ENCODE measurements at places on chromosomes 12 and 14.

- no peak for DNase-seq
Observed at GRCh38 chr12:43028826-43029225, 439.3 kb upstream of the PRICKLE1 start.

- DNase-seq, result no peak
Observed at GRCh38 chr14:71711619-71712018, 220.6 kb upstream of the RGS6 start.

DNA sequence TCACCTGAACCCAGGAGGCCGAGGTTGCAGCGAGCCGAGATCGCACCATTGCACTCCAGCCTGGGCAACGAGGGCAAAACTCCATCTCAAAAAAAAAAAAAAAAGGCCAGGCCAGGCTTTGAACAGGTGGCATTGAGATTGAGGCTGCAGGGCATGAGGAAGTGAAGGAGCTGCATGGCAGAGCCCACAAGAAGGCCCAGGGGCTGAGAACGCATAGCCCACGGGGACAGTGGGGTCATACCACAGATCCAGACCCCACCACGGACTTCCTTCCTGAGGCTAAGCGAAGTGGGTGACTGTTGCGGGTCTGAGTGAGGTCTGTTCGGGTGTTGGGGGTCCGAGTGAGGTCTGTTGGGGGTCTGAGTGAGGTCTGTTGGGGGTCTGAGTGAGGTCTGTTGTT, 7.8 kb downstream of the JAG2 start:
- DNase-seq, result no peak

- DNase-seq, result no peak
Observed at GRCh38 chr12:119463211-119463926, 128.8 kb downstream of the CCDC60 start.

DNA sequence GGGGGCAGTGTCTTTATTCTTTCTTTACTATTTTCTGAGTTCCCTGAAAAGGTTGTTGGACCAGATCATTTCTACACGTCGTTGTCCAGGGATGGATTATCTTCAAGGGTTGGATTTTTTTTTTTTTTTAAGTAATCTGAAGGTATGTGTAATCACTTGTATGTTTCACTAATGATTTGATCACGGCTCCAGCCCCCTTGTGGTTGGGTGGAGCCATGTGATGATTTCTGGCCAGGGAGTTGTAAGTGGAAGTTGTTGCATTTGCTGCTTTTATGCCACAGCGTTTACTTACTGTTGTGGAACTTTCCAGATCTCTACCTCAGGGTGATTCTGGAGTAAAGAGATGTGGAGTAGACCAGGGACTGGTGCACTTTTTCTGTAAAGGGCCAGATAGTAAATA, 390.3 kb downstream of the AACS start:
- no peak for DNase-seq

- DNase-seq, result no peak
Observed at GRCh38 chr12:59734371-59734770, 138.5 kb downstream of the SLC16A7 start.

GRCh38 chr14:96285667-96286066, 29.7 kb downstream of the BDKRB1 start:
- DNase-seq, result no peak

DNA sequence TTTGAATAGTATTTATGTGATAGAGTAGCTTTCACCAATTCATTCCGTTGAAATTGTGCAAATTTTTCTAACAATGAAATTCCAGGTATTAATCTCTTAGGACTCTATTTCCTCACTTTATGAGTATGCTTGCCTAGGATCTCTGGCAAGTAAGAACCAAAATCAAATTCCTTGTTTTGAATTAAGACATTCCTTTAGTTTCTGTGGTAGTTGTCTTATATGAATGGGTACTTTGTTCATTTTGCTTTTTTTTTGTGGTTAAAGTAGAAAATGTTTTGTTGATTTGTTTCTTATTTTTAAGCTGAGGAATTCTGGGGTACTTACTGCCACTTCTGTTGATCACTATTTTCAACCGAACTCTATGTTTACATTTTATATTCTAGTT, 59.8 kb downstream of the KITLG start:
- DNase-seq, result no peak

DNA sequence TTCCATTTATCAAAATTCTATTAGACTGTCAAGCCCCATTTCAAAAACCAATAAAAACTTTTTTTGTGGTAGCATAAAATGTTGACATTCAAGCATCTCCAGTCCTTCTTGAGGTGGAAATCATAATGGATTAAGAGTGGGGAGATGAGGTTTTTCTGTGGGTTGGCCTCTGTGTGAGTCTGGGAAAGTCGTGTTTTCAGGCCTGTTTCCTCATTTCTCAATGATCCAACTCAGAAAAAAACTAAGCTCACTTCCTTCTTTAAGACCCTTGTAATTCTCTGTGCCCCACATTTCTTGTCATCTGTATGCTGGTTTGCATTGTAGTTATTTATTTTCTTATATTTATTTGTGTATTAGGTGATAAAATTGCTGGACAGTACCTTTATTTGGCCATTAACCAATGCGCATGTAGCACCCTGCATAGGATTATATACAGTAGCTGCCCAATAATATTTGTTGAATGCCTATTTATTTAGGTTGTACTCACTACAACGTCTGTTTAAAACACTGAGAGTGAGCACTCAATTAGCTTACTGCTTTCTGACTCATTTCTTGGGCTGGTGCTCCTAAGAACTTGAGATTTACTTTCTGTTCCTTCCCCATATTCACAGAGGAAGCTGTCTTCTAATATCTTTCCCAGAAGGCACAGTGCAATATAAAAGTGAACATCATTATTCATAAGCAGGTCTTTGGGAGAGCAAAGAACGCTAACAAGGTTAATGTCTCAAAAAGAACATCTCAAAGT, 121.9 kb downstream of the DNAI7 start:
- no peak for DNase-seq

DNA sequence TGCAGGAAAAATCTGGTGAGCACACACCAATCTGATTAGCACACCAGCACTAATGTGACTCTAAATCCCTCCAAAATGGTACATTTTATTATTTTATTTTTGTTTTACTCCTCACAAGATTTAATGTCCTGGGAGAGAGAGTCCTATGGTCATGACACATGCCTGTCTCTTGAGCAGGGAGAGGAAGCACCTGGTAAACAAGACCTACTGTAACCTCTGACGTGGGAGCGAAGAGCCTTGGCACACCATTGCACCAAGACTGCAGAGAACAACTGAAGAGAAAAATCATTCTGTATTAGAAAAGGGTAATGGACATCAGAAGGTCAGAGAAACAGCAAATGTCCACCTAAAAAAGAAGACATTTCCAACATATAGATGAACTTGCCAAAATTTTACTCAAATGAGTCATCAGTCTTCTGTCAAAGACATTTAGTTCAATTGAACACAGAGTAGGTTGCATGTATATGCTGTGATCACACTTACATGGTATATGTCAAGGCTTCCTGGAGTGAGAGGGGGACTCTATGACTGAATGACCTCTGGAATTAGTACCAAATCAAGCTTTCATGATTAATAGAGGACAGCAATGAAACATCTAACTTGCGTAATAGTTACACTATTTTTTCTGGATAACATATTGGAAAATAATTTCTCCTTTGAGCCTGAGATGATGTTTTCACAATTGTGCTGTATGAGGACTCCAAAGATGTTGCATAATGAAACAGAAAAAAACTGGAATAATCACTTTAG, 186.9 kb upstream of the FLRT2 start:
- DNase-seq, result no peak

- no peak for DNase-seq
Observed at GRCh38 chr12:47820631-47821345, 1.1 kb upstream of the HDAC7 start.

GRCh38 chr12:124778411-124778810, 85.3 kb downstream of the SCARB1 start:
- DNase-seq, result no peak

- no peak for DNase-seq
Observed at GRCh38 chr14:56092763-56093162, 25.4 kb upstream of the PELI2 start.

DNA sequence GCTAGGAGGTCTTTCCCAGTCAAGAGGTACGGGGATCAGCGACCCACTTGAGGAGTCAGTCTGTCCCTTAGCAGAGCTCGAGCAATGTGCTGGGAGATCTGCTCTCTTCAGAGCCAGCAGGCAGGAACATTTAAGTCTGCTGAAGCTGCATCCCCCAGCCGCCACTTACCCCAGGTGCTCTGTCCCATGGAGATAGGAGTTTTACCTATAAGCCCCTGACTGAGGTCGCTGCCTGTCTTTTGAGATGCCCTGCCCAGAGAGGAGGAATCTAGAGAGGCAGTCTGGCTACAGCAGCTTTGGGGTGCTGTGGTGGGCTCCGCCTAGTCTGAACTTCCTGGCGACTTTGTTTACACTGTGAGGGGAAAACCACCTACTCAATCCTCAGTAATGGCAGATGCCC, 874.9 kb upstream of the FLRT2 start:
- DNase-seq, result no peak

GRCh38 chr12:20212658-20213555, 155.4 kb upstream of the PDE3A start:
- no peak for DNase-seq

GRCh38 chr12:76890151-76891143, 11.6 kb upstream of the CSRP2 start:
- peak; percentile 27 for DNase-seq

DNA sequence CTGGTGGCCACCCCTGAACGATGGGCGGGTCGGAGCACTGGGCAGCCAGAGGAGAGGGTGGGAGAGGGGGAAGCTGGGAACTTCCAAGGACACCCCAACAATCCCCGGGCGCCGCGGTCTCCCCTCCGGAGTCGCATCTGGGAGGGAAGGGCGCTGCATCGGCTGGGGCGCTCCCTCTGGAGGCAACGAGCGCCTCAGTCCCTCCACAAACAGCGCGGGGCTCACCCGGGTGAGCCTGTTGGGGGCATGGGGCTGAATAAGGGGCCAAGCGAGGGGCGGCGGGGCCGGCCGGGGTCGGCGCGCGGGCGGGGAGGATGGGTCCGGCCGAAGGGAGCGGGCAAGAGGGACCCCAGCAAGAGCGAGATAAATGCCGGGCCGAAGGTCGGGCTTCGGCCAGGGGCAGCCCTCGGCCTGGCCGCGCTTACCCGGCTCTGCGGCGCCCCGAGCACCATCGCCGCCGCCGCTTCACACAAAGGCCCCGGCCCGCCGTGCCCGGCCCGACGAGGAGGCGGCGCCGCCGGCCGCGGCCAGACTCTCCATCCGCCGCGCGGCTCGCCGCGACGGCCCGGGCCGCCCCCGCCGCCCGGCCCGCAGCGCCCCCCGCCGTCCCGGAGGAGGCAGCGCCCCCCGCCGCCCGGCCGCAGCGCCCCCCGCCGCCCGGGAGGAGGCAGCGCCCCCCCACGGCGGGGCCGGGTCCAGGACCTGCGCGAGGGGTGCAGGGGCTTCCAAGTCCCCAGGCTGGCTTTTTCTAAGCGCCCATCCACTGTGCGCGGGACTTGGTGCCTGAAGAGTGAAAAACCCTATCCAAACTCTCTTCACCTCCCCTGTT, at the start of gene ZBTB39:
Gene ZBTB39, minus strand, starts transcription at position 567 of the 829 bp plus-strand sequence. CDS start 1,629 bp downstream, outside the sequence.
- peak; percentile 79 for DNase-seq

GRCh38 chr14:69090187-69090789, 62.6 kb downstream of the DCAF5 start:
- no peak for DNase-seq

DNA sequence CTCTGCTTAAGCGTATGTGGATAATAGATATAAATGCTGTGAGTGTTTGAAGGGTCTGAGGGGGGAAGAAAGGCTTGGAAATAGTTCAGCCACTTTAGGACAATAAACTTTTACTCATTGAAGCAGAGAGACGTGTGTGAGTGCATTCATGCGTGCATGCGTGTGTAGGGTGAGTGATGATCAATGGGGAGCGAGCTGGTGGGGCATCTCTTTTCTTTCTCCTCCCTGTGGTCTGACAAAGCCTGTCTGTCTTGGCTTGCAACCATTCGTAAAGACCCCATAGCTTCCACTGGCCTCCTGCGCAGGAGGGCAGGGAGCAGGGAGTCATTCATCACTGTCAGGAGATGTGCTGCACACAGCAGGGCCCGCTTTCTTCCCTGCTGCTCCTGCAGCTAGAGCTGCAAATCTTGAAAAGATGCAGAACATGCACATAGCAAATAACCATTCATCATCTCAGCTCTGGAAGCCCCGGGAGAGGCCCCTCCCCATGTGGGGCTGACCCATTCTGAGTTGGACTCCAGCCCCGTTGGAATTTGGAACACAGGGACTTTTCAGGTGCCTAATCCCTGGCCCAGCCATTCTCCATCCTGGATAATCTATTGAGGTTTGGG, 223.2 kb downstream of the PPM1H start:
- no peak for DNase-seq

GRCh38 chr12:116159175-116159574, 118.3 kb downstream of the MED13L start:
- no peak for DNase-seq

GRCh38 chr12:64452559-64453329, 824 bp downstream of the TBK1 start:
- no peak for DNase-seq

GRCh38 chr12:51972849-51973273, 21.4 kb downstream of the ACVR1B start:
- DNase-seq, result peak; percentile 42

DNA sequence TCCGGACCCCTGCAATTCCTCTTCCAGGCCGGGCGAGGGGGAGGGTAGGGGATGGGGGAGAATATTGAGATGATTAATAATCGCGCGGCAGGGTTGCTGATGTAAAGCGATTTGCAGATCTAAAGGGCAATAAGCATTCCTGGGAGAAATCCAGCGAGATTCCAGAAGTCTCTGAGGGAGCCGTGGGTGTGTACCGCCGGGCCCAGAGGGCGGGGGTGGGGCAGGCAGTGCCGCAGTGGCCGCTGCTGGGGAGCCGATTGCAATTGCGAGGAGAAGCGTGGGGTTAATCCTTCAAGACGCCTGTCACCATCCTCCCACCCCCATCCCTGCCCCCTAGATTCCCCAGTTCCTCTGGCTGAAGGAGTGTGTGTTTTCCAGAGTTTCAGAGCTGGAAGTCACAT, 16.4 kb downstream of the FOS start:
- DNase-seq, result peak; percentile 33

GRCh38 chr14:40525314-40525713, 1081.4 kb upstream of the LRFN5 start:
- no peak for DNase-seq

GRCh38 chr14:23365732-23366425, 907 bp upstream of the EFS start:
- DNase-seq, result no peak

DNA sequence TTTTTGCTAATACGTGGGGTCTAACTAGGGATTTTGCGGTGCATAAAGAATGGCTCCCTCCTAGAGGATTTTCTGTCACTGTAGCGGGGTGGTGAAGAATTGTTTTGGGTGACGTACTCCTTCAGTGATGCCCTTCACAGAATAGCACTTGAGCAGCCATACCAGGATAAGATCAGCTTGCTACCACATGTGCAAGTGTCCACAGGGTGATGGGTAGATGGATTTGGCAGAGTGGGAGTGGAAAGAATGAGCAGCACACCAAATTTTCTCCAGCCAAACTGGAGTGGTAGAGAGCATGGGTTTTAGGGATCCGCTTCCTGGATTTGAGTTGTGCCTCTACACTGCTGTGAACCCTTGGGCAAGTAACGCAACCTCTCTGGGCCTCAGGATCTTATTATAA, 2.3 kb downstream of the TCP11L2 start:
- no peak for DNase-seq

Measured in activated T-cell treated with anti-CD3 and anti-CD28 coated beads, Interleukin-2, amount 50 U/mL, for 1 hour (primary cell).